ENCODE measurements at places on chromosomes 13 and 19.

GRCh38 chr13:42899266-42899665, 92.8 kb downstream of the EPSTI1 start:
- no peak for DNase-seq

- no peak for DNase-seq
Observed at GRCh38 chr19:11463391-11463790, 17.5 kb downstream of the ELAVL3 start.

- DNase-seq, result no peak
Observed at GRCh38 chr13:70729369-70729768, 621.1 kb upstream of the KLHL1 start.

DNA sequence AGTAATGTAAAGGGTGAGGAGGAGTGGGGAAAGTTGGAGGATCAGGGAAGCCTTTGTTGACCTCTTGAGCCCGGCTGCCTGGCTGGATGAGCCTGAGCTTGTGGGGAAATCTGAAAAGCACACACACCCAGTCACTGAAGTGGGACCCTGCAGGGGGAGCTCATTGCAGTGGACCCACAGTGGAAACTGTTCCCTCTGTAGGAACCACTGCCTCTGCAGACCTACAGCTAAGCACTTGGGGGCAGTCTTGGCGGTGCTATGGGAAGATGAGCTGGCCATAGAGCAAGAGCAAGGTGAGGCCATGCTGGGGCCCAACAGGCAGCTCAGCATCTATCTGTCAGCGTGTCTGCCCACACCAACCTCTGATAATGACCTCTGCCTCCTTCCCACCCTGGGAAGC, 294.8 kb downstream of the TSHZ3 start:
- DNase-seq, result no peak

GRCh38 chr19:45973553-45974338, at the start of gene NOVA2:
Gene NOVA2, minus strand, starts transcription at chr19:45973865. Its CDS starts 514 bp downstream, at chr19:45973351.
- no peak for DNase-seq

DNA sequence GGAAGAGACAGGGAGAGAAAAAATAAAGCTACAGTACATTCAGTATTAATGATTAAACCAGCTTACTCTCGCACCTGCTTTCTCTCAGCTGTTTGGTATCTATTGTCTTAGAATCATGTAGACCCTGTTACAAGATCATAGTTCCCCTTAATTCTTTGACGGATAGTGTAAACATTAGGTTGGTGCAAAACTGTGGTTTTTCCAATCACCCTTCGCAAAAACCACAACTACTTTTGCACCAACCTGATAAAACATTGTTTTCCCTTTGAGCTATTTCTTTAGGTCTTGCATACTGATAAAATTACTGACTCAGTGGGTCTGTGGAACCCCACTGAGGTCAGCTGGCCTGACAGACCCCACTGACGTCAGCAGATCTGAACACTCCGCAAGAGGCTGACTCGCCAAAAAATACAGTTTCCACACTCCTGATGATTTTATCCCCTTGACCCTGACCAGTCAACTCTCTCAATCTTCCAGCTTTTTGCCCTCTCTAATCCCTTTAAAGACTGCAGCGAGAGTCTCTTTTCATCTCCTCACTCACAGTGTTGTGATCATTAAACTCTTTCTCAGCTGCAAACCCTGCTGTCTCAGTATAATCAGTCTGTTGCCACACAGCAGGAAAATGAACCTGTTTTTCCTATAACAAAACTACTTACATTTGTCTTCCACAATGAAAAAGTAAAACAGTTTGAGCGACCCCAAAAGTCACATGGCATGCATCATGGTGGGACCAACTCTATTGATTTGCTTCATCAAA, 123.9 kb downstream of the SLITRK6 start:
- DNase-seq, result no peak

GRCh38 chr13:95557013-95557412, 4.5 kb downstream of the CLDN10 start:
- DNase-seq, result no peak

DNA sequence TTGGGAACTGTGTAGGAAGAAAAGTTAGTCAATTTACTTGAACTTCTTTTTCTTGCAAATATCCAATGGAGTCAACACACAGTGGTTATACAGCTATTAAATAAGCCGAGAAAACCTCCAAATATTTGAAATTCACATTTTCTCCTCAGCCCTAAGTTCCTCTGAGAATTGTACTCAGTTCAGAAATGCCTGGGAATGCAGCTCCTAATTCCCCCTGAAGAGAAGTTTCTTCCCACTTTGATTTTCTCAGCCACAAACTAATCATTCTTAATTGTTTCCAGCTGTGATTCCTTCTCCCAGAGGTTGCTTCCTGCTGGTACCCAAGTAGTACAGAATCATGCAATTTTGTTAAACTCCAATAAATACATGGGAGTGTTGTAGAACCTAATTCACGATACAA, 246.1 kb upstream of the MIR17HG start:
- DNase-seq, result no peak

- DNase-seq, result no peak
Observed at GRCh38 chr13:113001241-113002140, 32.5 kb downstream of the MCF2L start.

DNA sequence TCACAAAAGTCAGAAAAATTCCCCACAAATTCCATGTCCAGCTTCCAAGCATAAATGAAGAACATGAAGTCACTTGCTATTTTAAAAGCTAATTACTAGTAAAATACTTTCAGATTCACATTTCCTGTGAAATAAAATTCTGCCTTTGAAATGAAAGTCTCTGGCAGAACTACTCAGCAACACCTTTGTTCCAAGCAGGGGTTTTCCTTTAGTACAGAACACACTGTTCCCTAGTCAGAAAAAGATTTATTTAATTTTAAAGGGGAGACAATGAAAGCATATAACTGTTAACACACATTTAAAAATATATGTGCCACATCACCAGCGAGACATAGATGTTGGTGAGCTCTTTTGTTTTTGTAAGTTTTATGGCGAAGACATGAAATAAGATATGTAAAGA, 26.4 kb upstream of the RAP2A start:
- no peak for DNase-seq

DNA sequence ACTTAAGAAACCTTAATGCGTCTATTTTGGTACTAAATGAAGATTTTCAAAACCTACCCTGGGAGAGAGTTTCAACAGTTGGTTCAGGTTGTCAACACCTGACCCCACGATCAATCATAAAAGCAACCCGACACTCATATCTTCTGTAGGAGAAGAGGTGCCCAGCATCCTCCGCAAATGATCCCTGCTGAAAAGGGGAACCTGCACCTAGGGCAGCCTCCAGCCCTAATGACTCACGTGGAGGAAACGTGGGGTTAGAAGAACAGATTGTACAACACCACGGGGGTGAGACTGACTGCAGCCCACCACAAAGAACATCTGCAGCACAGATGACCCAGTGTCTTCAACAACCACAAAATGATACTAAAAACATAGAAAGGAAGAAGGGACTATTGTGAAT, 116.3 kb downstream of the RAB20 start:
- no peak for DNase-seq

GRCh38 chr19:33000510-33000909, 28.5 kb downstream of the FAAP24 start:
- DNase-seq, result no peak

- DNase-seq, result no peak
Observed at GRCh38 chr19:39941615-39942365, 7.4 kb upstream of the FCGBP start.

DNA sequence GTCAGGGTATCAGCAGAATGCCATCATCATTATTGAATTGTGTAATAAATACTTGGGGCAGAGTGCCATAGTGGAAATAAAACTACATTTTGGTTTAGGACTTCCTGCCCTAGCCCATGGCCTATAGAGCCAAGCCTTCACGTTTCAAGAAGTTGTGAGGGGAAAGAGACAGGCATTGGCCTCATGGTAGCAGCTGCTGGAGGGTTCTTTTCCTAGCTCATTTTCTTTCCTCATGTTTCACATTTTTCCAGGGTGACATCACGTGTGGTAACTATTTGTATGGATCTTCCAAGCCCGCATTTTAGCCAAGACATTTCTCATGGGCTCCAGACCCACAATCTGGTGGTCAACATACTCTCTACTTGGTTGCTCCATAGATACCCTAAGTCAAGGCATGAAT, 80.4 kb downstream of the LRCH1 start:
- DNase-seq, result no peak

GRCh38 chr13:76646946-76647345, 239.3 kb downstream of the KCTD12 start:
- DNase-seq, result no peak

DNA sequence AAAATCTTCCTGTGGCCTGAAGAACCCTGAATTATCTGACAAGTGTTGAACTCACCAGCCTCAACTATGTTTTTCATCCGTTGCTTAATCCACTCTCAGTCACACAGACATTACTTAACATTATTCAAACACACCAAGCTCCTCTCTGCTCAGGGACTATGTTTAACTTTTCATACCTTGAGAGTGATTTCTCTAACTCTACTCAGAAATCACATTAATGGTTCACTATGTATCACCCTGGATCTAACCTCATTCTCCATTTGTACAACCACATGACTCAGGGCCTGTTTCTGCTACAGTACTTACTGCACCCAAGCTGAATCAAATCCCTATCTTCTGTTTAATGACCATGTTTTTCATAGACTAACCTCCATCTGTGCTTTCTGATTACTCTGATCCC, 553.7 kb upstream of the PRR20A start:
- no peak for DNase-seq

GRCh38 chr19:2721570-2722540, 683 bp upstream of the DIRAS1 start:
- no peak for DNase-seq

DNA sequence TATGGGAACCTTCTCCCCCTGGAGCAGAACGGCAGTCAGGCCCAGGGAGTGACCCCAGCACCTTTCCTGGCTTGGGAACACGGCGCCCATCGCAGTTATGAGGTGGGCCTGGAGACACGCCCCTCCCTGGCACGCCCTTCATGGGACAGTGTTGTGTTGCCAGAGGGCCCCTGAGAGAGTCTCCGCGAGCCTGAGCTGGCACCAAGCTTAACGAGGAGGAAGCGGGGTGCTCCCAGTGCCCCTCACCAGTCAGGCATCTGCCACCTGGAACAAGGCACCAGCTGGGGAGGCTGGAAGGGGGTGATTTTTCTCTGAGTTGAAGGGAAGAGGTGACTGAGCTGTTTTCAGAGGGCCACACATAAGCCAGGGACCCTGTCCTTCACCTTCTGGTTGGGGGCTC, 180.6 kb downstream of the KDM4B start:
- DNase-seq, result no peak

DNA sequence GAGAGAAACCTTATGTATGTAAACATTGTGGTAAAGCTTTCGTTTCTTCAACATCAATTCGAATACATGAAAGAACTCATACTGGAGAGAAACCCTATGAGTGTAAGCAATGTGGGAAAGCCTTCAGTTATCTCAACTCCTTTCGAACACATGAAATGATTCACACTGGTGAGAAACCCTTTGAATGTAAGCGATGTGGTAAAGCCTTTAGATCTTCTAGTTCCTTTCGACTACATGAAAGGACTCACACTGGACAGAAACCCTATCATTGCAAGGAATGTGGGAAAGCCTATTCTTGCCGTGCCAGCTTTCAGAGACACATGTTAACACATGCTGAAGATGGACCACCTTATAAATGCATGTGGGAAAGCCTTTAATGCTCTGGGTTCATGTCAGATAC, 24.7 kb downstream of the ZNF136 start:
- DNase-seq, result no peak

DNA sequence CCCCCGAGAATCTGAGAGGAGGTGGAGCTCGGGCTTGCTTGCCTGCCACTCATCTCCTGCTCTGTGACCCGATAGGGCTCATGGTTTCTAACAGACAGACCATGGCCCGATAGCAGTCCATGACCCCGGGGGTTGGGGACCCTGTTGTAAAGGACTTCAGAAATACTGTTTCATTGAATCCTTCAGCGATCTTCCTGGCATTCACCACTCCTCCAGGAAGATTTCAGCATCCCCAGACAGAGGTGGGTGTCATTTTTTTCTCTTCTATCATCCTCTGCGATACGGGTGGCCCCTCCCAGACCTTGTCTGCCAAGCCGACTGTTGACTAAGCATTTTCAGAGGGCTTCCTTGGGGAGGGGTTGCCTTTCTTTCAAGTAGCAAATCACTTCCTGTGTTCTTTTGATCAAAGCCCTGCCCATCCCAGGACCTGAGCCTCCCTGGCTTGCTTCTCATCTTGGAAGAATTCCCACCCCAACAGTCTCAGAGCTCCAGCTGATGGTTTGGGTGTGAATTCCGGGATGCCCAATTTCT, 1.7 kb downstream of the MYO1F start:
- DNase-seq, result no peak

GRCh38 chr13:94692030-94692429, 20.3 kb downstream of the SOX21 start:
- DNase-seq, result no peak

DNA sequence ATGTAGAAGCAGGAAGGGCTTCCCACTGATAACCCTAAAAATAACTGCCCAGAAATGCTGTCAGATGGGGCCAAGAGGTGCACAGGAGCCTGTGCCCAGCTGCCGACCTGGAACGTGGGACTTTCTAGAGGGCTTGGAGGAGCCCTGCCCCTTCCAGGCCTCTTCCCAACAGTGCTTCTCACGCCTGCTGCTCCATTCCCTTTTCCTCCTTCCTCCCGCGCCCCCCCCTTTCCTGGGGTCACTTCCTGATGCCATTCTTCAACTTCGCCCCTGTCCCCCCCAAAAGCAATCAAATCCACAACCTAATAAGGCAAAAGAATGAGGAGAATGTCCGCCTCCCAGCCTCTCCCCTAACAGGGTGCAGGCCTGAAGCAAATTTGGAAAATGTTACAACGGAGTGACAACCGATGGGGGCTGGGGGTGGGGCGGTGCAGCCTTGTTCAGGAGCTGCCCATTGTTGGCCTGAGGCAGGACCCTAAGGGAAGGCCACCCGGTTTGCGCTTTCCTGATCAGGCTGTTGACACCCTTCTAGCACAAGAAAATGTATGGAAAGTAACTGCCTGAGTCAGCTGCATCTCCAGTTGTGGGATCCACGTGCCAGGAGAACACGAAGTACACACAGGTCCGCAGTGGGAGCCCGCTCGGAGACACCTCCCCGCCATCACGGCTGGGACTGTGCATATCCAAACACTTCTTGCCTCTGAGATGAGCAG, 18.7 kb downstream of the ACTN4 start:
- no peak for DNase-seq

- DNase-seq, result no peak
Observed at GRCh38 chr13:87295636-87296035, 375.5 kb upstream of the SLITRK5 start.

DNA sequence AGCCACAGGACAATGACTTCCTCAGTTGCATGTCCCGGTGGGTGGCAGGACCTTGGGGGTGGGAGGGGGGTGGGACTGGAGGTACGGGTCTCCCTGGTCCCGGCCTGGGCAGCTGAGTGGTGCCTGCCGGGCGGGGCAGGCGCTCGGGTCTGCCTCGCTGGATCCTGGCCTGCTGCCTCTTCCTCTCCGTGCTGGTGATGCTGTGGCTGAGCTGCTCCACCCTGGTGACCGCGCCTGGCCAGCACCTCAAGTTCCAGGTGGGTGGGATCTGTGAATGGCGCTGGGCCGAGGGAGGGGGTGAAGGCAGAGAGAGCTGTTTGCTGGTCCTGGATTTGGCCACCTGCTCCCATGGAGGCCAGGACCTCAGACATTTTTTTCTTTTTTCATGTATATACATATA, 5.6 kb downstream of the TMEM59L start:
- no peak for DNase-seq

- no peak for DNase-seq
Observed at GRCh38 chr19:1470305-1471009, 8.6 kb downstream of the C19orf25 start.
